ENCODE measurements at places on chromosomes 5 and 9. TPM values are rescaled to one million over a fixed set of nuclear protein-coding genes. Genes with fewer than 3 reads are reported as not detected.
A peak's percentile ranks its signal among the peaks of the same experiment; 100 is the strongest.

SNX18 gene
- 2.8 TPM for polyA plus RNA-seq

FGF1 gene
- not detected for polyA plus RNA-seq

PLGRKT gene
- 44.3 TPM for polyA plus RNA-seq

OR13C4 gene
- polyA plus RNA-seq, result not detected

STRBP gene
- 21.5 TPM for polyA plus RNA-seq

SLC23A1 gene
- polyA plus RNA-seq, result not detected

OLFM1 gene
- polyA plus RNA-seq, result not detected

- H3K27me3 ChIP-seq, result no peaks in the 10 kb centered on the region
- no peak overlapping the region for H3K4me3 ChIP-seq
- H3K27ac ChIP-seq, result no peak overlapping the region
- DNase-seq, result no peak
- H3K4me1 ChIP-seq, result no peaks in the 10 kb centered on the region
Observed at GRCh38 chr5:62077387-62077786, 228.6 kb upstream of the KIF2A start.

DNA sequence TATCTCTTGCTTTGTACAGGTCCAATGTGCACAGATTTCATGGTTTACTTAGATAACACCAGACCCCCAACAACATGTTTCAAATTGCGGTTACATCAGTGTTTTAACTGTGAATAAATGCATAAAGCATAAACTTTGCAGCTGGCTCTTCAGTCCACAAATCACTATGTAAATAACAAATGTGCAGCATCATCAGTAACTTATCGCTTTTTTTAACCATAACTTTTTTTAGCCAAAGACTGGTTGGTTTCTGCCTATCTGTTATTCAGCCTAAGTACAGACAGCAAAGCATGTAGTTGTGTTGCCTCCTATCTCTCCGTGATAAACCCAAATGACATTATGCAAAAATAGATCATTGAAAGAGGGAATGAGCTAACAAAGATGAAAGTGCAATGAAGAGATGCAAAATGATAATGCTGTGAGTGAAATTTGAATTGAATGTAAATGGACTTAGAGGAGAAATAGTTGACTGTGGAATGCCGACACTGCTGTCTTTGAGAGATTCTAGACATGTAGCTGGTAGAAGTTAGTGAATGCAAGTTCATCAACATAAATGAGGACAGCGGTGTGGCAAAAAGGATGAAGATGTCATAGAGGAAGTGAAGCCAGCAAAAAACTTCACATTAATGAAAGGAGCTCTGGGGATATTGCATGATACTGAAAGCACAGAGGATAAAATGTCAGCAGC lies 108.8 kb downstream of the PDE8B start:
- DNase-seq, result no peak
- no peaks in the 10 kb centered on the region for H3K36me3 ChIP-seq
- no peak overlapping the region for H3K27ac ChIP-seq
- no peaks in the 10 kb centered on the region for H3K27me3 ChIP-seq
- H3K4me3 ChIP-seq, result no peak overlapping the region
- H3K4me1 ChIP-seq, result no peaks in the 10 kb centered on the region

GRCh38 chr5:139638736-139639618 lies 9.2 kb upstream of the CXXC5 start:
- no peak overlapping the region for H3K4me3 ChIP-seq
- H3K4me1 ChIP-seq, result peaks cover 24% of the 10 kb centered on the region
- no peak overlapping the region for H3K27ac ChIP-seq
- no peak for DNase-seq

DNA sequence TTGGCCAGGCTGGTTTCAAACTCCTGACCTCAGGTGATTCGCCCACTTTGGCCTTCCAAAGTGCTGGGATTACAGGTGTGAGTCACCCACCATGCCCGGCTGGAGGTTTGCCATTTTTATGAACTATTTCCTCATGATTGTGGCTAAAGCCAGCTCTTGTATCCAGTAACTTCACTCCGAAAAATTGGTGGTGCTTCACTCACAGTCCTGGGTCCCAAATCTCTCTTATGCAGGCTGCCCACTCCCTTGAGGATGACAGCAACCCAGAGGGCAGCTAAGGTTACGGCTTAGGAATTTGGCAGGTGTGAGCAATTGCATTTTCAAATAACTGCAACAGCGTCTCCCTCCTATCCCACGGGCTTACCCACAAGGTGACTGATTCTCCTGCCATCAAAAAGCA lies 23.4 kb upstream of the FUBP3 start:
- no peak overlapping the region for H3K4me3 ChIP-seq
- no peaks in the 10 kb centered on the region for H3K4me1 ChIP-seq
- no peak overlapping the region for H3K27ac ChIP-seq
- no peak for DNase-seq

- no peaks in the 10 kb centered on the region for H3K4me1 ChIP-seq
- no peaks in the 10 kb centered on the region for H3K27me3 ChIP-seq
- H3K36me3 ChIP-seq, result no peaks in the 10 kb centered on the region
- DNase-seq, result no peak
- H3K27ac ChIP-seq, result no peak overlapping the region
Observed at GRCh38 chr5:151585970-151586369, 5.2 kb downstream of the FAT2 start.

GRCh38 chr5:72955143-72955767 lies 586 bp upstream of the FCHO2 start:
- H3K4me1 ChIP-seq, result peaks cover 15% of the 10 kb centered on the region
- peak overlapping the region; percentile 85 for H3K4me3 ChIP-seq
- H3K27me3 ChIP-seq, result no peaks in the 10 kb centered on the region
- H3K27ac ChIP-seq, result peak overlapping the region; percentile 28
- H3K36me3 ChIP-seq, result no peaks in the 10 kb centered on the region

GRCh38 chr9:135376511-135377265 lies 102.9 kb upstream of the PPP1R26 start:
- no peaks in the 10 kb centered on the region for H3K4me1 ChIP-seq
- H3K27ac ChIP-seq, result no peak overlapping the region
- no peaks in the 10 kb centered on the region for H3K27me3 ChIP-seq
- no peak overlapping the region for H3K4me3 ChIP-seq
- H3K36me3 ChIP-seq, result no peaks in the 10 kb centered on the region
- no peak for DNase-seq

DNA sequence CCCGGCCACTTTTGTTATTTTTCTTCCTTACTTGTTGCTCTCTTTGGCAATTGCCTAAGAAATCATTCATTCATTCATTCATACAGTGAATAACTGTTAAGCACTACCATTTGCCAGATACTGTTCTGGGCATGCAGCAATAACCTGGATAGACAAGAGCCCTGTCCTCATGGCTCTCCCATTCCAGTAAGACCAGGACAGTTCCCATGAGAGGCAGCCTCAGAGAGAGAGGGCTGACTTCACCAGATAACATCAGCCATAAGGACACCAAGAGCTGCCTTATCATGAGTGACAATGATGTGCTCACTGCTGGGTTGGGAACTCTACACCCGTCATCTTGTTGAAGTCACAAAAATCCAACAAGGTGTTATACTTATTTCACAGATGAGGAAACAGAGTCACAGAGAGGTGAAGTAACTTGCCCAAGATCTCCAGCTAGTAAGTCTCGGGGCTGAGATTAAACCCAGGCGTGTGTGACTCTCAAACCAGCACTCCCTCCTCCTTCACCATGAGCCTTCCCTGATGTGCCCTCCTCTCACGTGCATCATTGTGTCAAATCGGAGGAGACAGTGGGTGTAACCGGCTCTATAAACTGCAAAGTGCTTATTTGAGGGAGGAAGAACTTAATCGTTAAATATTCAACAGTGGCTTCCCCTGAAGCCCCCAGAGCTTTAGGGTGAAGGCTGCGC lies 61.1 kb upstream of the TBC1D2 start:
- no peaks in the 10 kb centered on the region for H3K36me3 ChIP-seq
- H3K27ac ChIP-seq, result no peak overlapping the region

GRCh38 chr5:1331861-1332405 lies 13.0 kb downstream of the CLPTM1L start:
- no peaks in the 10 kb centered on the region for H3K4me1 ChIP-seq
- DNase-seq, result no peak
- no peak overlapping the region for H3K27ac ChIP-seq
- peaks cover 65% of the 10 kb centered on the region for H3K36me3 ChIP-seq
- H3K27me3 ChIP-seq, result no peaks in the 10 kb centered on the region

- H3K27ac ChIP-seq, result no peak overlapping the region
- H3K4me1 ChIP-seq, result no peaks in the 10 kb centered on the region
- no peak overlapping the region for H3K4me3 ChIP-seq
- DNase-seq, result no peak
Observed at GRCh38 chr9:20771729-20772128, 87.7 kb downstream of the FOCAD start.

GRCh38 chr5:147248561-147248960 lies 13.7 kb downstream of the STK32A start:
- no peaks in the 10 kb centered on the region for H3K27me3 ChIP-seq
- H3K4me1 ChIP-seq, result no peaks in the 10 kb centered on the region
- no peaks in the 10 kb centered on the region for H3K36me3 ChIP-seq
- H3K4me3 ChIP-seq, result no peak overlapping the region
- no peak overlapping the region for H3K27ac ChIP-seq

DNA sequence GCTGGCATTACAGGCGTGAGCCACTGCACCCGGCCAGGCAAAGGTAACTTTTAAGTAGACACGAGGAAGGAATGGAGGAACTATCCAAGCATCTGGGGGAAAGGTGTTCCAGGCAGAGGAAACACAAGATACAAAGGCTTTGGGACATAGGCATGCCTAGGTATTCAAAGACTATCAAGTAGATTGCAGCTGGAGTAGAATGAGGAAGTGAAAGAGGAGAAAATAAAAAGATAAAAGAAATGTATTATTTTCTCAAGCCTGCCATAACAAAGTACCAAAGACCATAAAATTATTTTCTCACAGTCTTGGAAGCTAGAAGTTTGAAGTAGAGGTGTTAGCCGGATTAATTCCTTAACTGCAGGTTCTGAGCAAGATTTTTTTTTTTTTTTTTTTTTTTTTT lies 39.9 kb upstream of the GRIN3A start:
- no peaks in the 10 kb centered on the region for H3K36me3 ChIP-seq
- H3K27me3 ChIP-seq, result no peaks in the 10 kb centered on the region
- H3K4me1 ChIP-seq, result no peaks in the 10 kb centered on the region
- DNase-seq, result no peak
- H3K27ac ChIP-seq, result no peak overlapping the region
- no peak overlapping the region for H3K4me3 ChIP-seq

GRCh38 chr5:120512068-120512467 lies 48.0 kb downstream of the PRR16 start:
- H3K4me1 ChIP-seq, result no peaks in the 10 kb centered on the region
- H3K27me3 ChIP-seq, result no peaks in the 10 kb centered on the region
- H3K36me3 ChIP-seq, result no peaks in the 10 kb centered on the region
- no peak overlapping the region for H3K4me3 ChIP-seq
- no peak overlapping the region for H3K27ac ChIP-seq
- no peak for DNase-seq

DNA sequence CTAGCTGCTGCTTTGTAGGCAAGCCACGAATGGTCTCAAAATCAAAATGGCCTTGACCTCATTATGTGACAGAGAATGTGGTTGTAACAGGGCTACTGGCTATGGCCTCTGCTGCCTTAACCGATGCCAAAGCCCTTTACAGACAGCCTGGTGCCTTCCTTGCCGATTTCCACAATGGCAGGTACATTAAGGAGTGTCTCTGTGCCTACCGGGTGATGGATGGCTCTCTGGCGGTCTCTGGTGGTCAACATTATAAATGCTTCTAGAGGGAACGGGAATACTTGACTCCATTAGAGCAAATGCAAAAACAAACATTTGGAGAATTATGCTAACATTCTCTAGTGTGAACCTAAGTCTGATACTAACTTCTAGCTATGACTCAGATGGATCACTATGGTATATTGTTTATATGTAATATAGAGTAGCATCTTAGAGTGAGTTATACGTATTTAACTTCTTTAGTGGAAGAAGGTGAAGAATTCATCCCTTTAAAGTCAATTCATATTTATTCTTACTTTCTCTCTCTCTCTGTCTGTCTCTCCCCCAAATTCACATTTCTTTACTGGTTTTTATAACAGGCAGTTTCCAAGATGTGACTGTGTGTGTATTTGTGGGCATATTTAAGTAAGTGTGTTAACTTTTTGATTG lies 52.5 kb downstream of the RPS23 start:
- H3K36me3 ChIP-seq, result no peaks in the 10 kb centered on the region
- H3K27ac ChIP-seq, result no peak overlapping the region

DNA sequence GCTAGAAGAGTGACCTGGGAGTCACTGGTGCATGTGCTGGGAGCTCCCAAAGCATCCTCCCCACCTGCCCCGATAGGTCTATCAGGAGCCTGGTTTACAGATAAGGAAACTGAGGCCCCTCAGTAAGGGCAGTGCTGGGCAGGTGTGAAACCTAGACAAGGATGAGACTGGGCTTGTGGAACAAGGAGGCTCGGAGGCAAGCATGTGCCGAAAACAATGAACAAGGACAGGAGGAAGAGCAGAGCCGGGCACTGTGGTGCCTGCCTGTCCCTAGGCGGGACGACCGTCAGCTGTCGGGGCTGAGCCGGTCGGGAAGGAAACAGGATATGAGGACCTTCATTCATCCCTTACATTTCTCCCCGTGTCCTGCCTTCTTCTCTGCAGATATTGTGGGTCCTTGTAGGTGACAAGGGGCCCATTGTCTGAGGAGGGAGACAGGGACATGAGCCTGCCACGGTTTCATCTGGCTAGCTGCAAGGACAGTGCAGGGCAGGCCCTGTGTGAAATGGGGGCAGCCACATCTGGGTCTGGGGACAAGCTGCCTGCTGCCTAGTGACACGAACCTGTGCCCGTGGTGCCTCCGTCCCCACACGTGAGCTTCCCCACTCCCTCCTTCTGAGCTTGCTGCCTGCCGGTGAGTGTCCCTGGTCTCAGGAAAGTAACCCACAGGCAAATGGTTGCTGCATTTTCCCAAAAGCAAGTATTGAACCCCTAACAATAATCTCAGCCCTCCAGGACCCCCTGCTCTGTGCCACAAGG lies 18.6 kb downstream of the FGD3 start:
- no peaks in the 10 kb centered on the region for H3K36me3 ChIP-seq
- H3K4me1 ChIP-seq, result peaks cover 82% of the 10 kb centered on the region
- H3K27ac ChIP-seq, result peak overlapping the region; percentile 84
- peak overlapping the region; percentile 86 for H3K4me3 ChIP-seq

- no peak overlapping the region for H3K27ac ChIP-seq
- no peaks in the 10 kb centered on the region for H3K36me3 ChIP-seq
- H3K4me1 ChIP-seq, result no peaks in the 10 kb centered on the region
- H3K4me3 ChIP-seq, result no peak overlapping the region
- no peaks in the 10 kb centered on the region for H3K27me3 ChIP-seq
Observed at GRCh38 chr5:180486636-180487149, 7.5 kb upstream of the CNOT6 start.

- no peak overlapping the region for H3K4me3 ChIP-seq
- no peaks in the 10 kb centered on the region for H3K36me3 ChIP-seq
- no peaks in the 10 kb centered on the region for H3K4me1 ChIP-seq
- no peak for DNase-seq
- H3K27ac ChIP-seq, result no peak overlapping the region
Observed at GRCh38 chr5:102715082-102715807, 39.9 kb upstream of the PAM start.

- DNase-seq, result no peak
- H3K27me3 ChIP-seq, result no peaks in the 10 kb centered on the region
- peaks cover 7% of the 10 kb centered on the region for H3K36me3 ChIP-seq
- H3K4me3 ChIP-seq, result no peak overlapping the region
- H3K4me1 ChIP-seq, result no peaks in the 10 kb centered on the region
- H3K27ac ChIP-seq, result no peak overlapping the region
Observed at GRCh38 chr5:168552146-168552545, 23.0 kb downstream of the FBLL1 start.

GRCh38 chr5:9888501-9888901 lies 258.4 kb upstream of the TAS2R1 start:
- no peaks in the 10 kb centered on the region for H3K27me3 ChIP-seq
- H3K36me3 ChIP-seq, result no peaks in the 10 kb centered on the region
- DNase-seq, result no peak
- no peak overlapping the region for H3K4me3 ChIP-seq
- H3K4me1 ChIP-seq, result no peaks in the 10 kb centered on the region

- no peak overlapping the region for H3K4me3 ChIP-seq
- no peaks in the 10 kb centered on the region for H3K27me3 ChIP-seq
- no peaks in the 10 kb centered on the region for H3K36me3 ChIP-seq
- H3K27ac ChIP-seq, result no peak overlapping the region
- no peak for DNase-seq
- no peaks in the 10 kb centered on the region for H3K4me1 ChIP-seq
Observed at GRCh38 chr5:56409331-56410190, 176.4 kb upstream of the ANKRD55 start.

Measured in CD4-positive, alpha-beta memory T cell (primary cell).